ENCODE measurements at places on chromosomes 1 and 21. TPM values are rescaled to one million over a fixed set of nuclear protein-coding genes. Genes with fewer than 3 reads are reported as not detected.

DNA sequence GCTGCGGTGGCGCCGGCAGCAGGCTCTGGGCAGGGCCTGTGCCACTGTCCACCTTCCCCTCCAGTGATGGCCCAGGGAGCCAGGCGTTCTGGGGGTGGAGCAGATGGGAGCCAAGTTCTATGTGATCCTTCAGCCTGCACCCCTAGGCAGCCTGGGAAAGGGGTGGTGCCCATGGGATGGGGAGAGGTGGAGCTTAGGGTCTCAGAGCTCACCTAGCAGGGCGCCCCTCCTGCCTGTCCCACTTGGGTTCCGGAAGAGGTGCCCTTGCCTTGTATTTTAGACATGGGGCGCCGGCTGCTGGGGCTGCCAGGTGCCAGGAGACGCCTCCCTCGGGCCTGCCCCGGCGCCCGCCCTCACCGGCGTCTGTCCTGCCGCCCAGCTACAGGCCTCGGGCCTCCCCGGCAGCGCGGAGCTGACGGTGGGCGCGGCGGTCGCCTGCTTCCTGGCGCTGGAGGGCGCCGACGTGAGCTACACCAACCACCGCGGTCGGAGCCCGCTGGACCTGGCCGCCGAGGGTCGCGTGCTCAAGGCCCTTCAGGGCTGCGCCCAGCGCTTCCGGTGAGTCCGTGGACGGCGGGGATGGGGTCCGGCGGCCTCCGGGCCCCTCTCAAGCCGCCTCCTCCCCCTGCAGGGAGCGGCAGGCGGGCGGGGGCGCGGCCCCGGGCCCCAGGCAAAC lies 3.1 kb upstream of the MMP23B start:
- DNase-seq, result no peak

DNA sequence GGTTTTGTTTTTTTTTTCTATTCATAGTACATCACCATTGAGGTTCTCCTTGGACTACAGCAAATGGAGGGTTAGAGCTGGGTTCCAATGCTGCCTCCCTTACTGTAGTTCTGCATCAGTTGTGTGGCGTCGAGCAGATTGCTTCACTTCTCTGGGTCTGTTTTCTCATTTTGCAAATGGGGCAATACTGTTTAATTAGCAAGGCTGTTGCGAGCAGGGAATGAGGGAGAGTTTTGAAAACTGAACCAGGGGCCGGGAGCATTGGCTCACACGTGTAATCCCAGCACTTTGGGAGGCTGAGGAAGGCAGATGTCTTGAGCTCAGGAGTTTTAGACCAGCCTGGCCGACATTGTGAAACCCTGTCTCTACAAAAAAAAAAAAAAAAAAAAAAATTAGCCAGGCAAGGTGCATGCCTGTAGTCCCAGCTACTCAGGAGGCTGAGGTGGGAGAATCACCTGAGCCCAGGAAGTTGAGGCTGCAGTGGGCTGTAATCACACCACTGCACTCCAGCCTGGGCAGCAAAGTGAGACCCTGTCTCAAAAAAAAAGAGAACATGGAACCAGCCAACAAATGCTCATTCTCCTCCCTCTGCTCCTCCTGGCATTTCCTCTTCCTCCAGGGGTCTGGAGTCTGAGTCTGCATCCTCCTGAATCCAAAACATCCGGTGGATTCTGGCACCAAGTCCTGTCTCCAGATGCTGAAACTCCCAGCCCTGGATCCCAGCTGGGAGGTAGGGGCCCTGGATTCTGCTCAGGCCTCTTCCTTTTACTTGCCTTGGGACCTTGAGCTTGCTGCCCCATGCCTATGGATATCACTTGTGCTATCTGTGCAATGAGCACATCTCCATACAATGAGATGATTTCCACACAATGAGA lies 3.7 kb upstream of the PLOD1 start:
- peak; percentile 83 for DNase-seq

DNA sequence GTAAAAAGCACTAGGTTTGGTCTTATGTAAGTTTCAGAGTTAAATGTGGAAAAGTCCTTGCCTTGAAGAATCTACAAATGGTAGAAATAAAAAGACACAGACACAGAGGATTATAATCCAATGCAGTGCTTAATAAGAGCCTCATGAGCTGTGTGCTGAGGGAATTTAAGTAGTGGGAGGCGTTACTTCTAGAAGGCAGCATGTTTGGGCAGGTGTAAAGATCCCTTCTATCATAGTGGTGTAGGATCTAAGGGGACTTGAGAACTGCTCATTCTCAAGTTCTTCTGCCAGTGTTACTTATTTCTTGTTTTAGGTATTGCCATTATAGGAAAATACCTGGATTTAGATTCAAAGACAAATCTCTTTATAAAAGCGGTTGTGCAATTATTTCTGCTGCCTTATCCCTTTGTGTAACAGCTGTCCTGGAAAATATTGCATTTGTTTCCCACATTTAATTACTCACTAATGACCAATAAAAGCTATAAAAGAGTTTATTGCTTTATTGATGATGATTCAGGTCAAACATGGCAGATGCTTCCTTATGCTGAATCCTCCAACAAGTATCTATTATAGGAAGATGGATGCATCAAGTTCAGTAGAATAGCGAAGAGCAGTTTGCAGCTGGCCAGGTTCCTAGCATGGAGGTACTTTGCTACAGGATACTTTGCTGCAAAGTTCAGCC lies 132.5 kb upstream of the IVNS1ABP start:
- DNase-seq, result no peak

- peak; percentile 94 for DNase-seq
Observed at GRCh38 chr1:231828182-231828920, 201.8 kb downstream of the DISC1 start.

GRCh38 chr1:99370476-99370875 lies 106.2 kb downstream of the PLPPR4 start:
- no peak for DNase-seq

GRCh38 chr1:168585191-168585590 lies 8.8 kb downstream of the XCL1 start:
- DNase-seq, result peak; percentile 68

DNA sequence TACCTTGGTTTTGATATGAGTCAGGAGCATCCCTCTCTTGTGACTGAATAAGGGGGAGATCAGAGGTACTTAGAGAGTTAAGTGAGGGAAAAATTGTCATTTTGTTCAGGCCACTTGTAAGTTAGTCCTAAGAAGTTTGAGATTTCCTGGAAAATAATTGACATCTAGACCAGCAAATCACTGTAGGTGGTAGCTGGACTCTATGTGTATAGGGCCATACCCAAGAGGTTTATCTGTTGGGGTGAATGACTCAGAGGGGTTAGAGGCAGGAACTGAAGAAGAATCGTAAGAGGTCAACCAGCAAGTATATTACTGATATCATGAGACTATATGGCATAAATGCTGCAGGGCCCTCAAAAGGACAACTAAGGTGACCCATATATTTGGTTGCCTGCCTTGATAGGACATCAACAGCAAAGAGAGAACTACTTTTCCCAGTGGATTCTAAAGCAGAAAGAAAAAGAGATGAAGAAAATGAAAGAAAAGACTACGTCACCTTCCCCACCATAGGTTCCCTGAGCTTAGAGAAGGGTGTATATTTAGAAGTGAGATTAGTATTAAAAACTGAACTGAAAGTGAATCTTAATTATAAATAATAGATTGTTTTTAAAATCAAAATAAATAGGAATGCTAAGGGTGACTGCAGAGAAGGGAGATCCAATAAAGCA lies 8.0 kb upstream of the RNPC3 start:
- DNase-seq, result peak; percentile 24

GRCh38 chr1:13921190-13921589 lies 221.2 kb downstream of the PRDM2 start:
- DNase-seq, result no peak

DNA sequence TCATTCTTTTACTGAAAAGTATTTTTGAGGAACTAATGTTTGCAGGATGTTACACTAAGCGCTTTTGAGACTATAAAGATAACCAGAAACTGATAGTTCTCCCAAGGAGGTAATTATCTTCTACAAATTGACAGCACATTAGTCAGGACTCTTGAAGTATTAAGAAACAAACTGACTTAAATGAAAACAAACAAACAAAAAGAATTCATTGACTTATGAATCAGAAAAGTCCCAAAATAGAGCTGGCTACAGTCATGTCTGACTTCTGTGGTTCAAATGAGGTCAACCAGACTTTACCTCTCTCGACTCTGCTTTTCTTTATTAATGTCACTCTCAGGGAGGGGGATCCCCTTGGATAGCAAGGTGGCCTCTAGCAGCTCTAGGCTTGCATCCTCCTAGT lies 296.8 kb downstream of the TPR start:
- DNase-seq, result no peak

GRCh38 chr1:247840818-247841217 lies 878 bp downstream of the OR11L1 start:
- DNase-seq, result no peak

- DNase-seq, result no peak
Observed at GRCh38 chr1:50095716-50096115, 13.0 kb upstream of the ELAVL4 start.

RHCE gene
- 0.24 TPM for total RNA-seq

DNA sequence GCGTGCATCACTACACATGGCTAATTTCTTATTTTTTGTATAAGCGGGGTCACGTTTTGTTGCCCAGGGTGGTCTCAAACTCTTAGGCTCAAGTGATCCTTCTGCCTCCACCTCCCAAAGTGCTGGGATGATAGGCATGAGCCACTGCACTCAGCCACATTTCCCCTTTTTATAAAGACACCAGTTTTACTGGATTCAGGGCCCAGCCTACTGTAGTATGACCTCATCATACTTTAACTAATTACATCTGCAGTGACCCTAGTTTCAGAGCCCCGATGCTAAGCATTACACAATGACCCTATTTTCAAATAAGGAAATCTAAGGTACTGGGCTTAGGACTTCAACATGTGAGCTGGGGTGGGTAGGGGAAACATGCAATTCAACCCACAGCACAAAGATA lies 31.8 kb upstream of the ENAH start:
- no peak for DNase-seq

GRCh38 chr1:96357141-96357765 lies 364.3 kb upstream of the PTBP2 start:
- no peak for DNase-seq

- DNase-seq, result no peak
Observed at GRCh38 chr1:201761178-201761577, 67.8 kb upstream of the IPO9 start.

RHD gene
- total RNA-seq, result not detected

DNA sequence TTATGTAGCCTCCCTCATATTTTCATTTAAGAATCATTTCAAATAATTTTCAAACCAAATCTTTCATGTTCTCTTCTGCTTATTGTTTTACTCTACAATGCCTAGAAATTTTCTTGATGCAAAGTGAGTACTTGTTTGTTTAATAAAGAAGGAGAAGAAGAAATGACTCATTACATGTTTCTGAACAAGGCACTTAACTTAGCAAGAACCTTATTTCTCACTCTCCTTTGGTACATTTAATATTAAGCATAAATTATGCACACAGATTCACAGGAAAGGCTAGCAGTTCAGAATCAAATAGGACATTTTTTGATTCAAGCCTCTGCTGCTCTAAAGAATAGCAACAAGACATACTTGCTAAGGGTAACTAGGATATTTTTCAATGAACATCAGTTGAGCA lies 9.1 kb downstream of the SCYL3 start:
- no peak for DNase-seq

HSD11B1 gene
- total RNA-seq, result 0.72 TPM

DNA sequence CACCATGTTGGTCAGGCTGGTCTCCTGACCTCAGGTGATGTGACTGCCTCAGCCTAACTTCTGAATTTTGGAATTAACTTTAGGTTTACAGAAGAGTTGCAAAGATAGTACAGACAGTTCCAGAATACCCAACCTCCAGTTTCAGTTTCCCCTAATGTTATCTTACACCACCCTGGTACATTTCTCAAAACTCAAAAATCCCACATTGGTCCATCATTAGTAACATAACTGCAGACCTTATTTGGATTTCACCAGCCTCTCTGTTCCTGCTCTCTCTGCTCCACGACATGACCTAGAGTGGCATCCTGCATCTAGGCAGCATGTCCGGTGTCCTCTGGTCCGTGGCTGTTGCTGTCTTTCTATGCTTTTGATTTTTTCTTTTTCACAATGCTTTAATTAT lies 5.0 kb upstream of the ZC3H12A start:
- DNase-seq, result no peak

- no peak for DNase-seq
Observed at GRCh38 chr1:43039228-43040055, 80.8 kb upstream of the SLC2A1 start.

All from RPMI7951 (cell line).